ENCODE measurements at places on chromosomes 12 and 14.
A peak's percentile ranks its signal among the peaks of the same experiment; 100 is the strongest.

DNA sequence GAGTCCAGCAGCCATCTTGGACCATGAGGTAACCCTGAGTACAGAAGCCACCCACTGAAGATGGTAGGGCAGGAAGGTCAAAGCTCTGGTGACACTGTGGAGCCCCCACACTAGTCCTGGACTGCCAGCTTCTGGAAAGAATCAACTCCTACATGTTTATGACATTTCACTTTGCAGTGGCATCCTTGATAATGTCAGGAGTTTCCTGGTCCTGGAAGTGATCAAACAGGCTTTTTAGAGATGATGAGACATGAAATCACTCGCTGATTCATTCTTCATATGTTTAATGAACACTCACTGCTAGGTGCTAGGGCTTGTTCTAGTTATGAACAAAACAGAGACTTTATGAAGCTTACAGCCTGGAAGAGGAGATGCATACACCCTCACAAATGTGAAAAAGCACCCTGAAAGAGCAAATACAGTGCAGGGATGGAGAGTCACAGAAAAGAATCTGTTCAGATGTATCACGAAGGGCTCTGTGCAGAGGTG, 15.8 kb upstream of the HNF1A start:
- DNase-seq: no peak

- DNase-seq: no peak
These were observed 6.7 kb downstream of the TRHDE start for GRCh38 chr12:72278894-72279293.

GRCh38 chr14:85618390-85618789, 88.4 kb downstream of the FLRT2 start:
- DNase-seq: no peak

DNA sequence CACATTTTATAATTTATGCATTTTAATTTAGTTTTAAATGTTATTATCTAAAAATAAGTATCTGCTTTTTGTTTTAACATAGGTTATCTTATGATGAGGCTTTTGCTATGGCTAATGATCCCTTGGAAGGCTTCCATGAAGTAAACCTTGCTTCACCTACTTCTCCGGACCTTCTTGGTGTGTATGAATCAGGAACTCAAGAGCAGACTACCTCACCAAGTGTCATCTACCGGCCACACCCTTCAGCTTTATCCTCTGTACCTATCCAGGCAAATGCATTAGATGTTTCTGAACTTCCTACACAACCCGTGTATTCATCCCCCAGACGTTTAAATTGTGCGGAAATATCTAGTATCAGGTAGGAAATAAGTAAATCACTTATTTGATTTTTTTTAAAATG, 16.6 kb downstream of the RAB3IP start:
- DNase-seq: no peak

DNA sequence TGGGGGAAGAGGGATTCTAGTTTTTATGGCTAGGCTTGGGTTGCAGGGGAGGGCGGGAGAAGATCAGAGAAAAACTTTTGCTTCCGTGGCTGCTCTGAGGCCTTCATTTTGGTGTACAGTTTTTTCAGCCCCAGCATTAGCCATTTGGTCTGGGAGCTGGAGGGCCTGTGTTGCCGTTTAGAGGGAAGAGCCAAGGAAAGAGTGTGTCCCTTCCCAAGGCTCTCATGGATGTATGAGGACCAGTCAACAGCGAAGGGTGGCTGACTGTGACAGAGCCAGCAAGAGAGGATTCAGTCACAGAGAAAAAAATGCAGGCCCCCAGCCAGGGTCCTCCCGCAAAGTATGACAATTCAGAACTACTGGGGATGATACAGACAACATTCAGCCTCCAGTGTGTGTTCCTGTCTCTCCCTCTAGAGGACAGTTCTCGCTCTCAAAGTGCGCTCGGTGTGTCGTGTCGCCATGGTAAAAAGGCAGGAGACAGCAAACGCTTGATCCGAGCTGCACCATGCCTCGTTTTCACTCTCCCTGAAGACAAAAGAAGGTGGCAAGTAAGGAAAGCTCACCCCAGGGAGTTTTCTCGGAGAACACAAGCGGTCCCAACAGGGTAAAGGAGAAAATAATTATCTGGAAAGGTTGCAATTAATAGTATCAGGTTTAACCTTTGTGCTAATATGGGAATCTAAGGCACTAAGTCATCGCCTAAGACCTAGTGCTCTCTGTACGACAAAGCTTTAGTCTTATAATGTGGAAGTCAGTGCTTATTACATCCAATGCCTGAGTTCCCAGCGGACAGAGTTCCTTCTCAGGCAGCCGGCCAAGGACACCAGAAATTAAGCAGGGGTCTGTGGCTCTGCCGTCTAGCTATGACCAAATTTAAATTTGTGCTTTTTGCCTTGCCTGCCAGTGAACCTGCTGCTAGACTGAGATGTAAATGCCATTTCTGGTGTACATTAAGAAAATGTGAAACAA, 157.3 kb upstream of the PLXNC1 start:
- no peak for DNase-seq

GRCh38 chr12:106892075-106892474, 63.6 kb upstream of the TMEM263 start:
- DNase-seq: no peak

DNA sequence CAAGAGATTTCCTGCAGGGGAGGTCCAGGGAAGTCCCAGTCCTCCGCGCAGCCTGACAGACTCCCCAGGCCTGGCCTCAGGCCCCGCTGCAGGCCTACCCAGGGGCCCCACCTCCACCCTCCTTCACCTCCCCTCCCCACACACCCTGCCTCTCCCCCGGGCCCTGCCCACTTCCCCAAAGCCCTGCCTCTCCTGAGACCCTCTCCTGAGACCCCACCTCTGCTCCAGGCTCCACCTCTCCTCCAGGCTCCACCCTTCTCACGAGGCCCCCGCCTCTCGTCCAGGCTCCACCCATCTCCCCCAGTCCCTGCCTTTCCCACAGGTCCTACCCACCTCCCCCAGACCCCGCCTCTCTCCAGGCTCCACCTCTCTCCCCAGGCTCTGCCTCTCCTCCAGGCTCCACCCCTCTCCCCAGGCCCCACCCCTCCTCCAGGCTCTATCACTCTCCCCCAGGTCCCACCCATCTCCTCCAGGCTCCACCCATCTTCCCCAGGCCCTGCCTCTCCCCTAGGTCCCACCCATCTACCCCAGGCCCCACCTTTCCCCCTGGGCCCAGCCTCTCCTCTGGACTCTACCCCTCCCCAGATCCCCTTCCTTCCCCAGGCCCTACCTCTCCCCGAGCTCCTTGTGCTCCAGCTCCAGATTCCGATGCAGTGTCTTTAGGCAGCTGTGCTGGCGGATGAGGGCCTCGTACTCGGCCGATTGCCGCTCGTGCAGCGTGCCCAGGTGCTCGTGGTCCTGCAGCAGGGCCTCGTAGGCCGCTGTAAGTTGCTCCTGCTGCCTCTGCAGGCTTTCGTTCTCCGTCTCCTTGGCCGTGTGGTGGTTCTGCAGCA, 58.8 kb upstream of the GPR68 start:
- peak; percentile 90 for DNase-seq

GRCh38 chr14:103623883-103624482, 5.0 kb upstream of the KLC1 start:
- peak; percentile 83 for DNase-seq

DNA sequence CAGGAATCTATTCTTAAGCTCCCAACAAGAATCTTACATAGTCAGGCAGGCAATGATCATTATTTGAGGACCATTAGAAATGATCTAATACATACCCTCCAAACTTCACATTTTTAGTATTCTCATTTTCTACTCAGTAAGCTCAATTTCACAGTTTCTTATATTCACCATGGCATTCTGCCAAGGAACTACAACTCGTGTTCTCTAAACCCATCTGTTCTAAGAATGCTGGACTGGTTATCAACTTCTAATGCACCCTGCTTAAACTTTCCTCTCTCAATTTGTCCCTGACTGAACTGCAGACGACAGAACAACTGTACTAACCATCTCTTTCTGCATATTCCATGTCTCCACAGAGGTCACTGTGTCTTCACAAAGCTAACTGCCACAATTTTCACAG, 58.6 kb downstream of the GXYLT1 start:
- DNase-seq: no peak

DNA sequence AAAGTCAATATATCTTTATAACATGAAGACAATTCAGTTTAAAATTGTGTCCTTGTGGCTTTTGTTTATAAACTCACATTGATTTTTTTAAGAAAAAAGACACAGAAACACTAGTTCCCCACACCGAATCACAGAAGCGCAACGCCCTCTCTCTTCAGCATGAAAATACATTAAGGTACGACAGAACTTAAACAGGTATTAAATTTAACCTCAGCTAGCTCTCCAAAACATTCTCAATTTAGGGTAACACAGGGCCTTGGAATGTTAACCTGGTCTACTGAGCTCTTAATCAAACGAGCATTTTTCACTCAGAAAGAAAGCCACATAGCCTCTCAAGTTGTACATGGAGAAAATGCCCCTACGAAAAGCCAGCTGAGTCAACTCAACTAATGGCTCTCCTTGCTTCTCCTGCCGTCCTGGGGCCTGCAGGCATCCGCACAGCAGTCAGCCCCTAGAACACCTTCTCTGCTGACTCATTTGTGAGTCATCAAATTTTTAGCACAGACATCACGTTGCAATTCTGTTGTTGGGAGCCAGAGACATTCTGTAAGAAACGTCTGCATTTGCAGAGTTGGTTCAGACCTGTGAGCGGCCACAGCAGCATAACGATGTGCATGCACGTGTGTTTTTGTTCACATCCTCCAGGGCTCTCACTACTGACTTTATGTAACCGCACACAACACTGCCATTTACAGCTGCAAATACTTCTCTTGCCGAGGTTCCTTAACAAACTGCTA, 141.6 kb downstream of the ITPR2 start:
- peak; percentile 21 for DNase-seq

- DNase-seq: no peak
These were observed 71.2 kb downstream of the PPFIBP1 start for GRCh38 chr12:27595231-27595642.

GRCh38 chr14:83702619-83703018, 1827.3 kb upstream of the FLRT2 start:
- DNase-seq: no peak

Measured in D341Med (cell line).